ENCODE measurements at places on chromosomes 12 and 14.
A peak's percentile ranks its signal among the peaks of the same experiment; 100 is the strongest.

- DNase-seq = peak; percentile 73
Measured at GRCh38 chr14:68937471-68938270, 41.4 kb downstream of the ACTN1 start.

DNA sequence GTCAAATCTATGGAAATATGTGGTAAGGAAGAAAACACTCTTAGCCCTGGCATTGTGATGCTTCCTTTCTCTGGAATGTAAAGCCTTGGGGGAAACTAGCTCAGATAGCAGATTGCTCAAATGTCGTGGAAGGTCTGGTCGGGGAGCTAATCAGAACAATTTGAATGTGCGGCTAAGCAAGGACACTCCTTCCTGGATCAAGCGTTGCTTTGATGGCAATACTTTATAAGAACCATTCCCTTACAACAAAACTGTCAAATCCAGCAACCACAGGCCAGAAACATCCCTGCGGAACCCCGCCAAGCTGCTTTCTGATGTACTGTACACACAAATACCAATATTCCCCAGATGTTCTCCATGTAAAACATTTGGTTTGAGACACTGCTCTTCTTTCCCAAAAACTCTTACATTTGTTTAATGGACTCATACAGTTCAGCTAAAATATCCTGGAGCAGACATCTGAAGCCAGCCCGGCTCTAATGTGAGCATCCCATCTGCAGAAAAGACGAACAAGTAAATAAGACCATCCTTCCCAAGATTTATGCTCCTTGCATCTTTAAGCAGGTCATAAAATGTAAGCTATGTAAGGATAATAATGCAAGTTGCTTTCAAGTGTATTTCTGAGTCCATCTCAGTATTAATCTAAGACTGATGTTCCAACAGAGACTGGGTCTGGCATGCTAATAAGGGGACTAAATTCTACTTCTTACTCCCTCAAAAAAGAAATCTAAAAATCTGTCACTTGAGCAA lies 20.2 kb downstream of the NUAK1 start:
- DNase-seq = no peak

DNA sequence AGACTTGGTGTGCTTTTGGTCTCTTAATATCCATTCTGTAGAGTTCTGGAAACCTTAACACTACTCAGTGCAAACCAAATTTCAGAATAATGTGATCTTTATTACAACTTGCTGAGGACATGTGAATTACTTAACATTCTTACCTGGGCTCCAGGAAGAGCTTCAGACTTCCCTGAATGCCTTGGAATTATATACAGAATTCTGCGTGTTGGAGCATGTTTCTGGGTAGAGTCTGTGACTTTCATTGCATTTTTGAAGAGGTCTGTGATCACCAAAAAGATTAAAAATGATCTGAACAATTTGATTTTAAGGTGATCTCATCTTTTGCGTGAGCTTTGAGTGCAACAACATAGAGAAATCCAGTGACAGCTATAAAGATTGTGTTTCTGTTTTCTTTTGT lies 35.4 kb downstream of the ZDHHC17 start:
- no peak for DNase-seq

DNA sequence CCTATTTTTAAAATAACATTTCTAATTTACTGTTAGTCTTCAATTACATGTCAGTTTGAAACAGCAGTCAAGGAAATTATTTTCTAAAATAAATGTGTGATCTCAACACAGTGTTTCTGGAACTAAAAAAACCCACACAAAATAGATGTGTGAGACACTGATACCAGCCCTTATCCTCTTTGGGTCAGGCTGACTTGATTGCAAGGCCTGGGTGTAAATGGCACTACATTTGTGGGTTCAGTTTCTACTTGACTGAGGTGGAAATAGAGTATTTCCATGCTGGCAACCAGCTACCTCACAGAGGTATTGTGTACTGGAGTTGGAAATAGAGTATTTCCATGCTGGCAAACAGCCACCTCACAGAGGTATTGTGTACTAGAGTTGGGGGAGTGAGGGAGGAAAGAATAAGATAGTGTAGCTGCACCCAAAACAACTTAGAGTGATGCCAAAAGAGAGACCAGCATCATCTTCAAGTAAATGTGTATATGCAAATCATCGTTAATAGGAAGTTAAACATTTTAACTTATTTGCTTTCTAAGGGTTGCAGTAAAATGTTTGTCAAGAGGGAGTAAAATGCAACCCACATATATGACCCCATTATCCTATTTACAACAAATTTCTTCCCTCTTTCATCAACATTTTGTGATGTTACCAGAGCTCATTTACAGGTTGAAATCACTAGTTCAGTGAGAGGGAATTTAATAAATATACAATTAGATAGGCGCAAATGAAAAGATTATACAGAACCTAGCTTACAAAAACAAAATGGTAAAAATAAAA lies 10.7 kb upstream of the LYZ start:
- peak; percentile 33 for DNase-seq

DNA sequence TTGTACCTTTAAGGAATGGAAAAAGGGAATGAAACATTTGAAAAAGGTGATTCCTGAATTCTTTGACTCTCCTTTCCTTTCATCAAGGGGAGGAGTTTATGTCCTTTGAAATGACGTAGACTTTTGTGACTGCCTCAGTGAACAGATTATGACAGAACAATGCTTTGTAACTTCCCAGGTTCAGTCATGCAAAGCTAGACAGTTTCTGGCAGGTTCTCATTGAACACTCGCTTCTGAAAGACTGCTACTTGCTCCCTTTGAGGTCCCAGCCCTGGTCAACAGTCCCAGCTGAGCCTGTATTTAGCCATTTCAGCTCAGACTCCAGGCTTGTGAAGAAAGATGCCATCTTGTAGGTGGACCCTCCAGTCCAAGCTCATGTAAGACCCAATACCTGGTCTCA lies 1178.9 kb downstream of the BCL11B start:
- no peak for DNase-seq
